GF-D8 (cell line): ENCODE measurements at places on chromosomes 2 and 18.

DNA sequence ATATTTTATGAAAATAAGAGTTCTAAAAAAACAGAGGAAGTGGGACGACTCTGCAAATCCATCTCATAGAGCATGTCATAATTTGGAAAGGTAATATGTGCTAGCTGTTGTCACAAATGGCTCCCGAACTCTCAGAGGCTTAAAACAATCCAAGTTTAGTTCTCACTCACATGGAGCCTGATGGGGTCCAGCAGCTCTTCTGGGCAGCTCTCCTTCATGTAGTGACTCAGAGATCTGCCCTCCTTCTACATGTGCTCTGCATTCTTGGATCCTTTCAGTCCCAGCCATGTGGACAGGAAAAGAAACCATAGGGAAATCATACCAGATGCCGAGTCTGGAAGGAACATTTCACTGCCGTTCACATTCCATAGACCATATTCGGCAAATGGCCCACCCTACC, 180.1 kb upstream of the APCDD1 start:
- no peak for DNase-seq

DNA sequence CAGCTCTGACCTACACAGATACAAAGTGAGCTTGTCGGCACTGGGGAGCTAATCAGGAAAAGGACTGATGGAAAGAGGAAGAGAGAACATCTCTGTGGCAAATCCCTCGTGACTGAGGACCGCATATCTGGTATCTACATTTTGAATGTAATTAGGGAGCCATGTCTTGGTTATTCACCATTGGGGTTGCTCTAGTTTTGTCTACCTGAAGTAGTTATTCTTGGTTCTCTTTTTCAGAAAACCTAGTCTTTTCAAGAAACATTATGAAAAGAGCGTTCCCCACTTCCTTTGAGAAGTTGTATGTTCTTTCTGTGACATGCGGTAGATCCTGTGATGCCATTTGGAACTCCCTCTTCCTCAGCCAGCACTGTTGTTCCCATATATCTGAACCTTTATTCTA, 104.4 kb downstream of the DOCK10 start:
- no peak for DNase-seq

GRCh38 chr2:120036145-120036544, 23.3 kb downstream of the EPB41L5 start:
- no peak for DNase-seq

DNA sequence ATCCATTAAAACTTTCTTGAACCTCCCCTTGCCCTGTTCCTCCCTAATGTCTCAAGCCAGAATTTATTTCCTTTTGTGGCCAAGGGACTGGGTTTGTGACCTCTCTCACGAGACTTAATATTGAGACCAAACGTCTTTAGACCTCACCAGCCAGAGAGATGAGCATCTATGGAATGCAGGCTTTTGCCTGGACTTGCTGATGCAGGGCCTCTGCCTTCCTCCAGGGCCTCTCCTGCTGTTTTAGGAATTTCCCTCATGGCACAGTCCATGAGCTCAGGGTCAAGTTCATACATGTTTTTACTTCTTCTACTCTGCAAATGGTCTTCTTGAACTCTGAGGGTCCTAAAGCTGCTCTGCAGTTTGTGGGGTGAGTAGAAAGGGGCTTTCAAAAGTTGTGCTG, 22.3 kb downstream of the IL1B start:
- DNase-seq, result no peak

- DNase-seq, result no peak
These were observed 10.4 kb downstream of the CHST10 start for GRCh38 chr2:100407073-100407472.

DNA sequence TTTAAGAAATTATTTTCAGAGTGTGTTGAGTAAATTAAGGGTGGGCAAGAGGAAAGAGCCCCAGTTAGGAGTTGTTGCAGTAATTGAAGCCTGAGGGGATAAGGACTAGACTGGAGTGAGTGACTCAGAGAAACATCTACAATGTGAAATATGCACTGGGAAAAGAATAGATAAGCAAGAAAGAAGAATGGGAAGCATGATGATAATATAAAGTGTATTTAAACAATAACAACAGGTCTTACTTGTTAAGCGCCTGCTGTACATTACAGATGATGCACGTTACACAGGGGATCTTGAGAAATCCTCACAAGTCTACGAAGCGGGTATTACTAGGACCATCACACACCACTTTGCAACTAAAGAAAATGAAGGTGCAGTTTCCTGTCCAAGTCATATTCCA, 73.6 kb upstream of the STK17B start:
- DNase-seq, result no peak

DNA sequence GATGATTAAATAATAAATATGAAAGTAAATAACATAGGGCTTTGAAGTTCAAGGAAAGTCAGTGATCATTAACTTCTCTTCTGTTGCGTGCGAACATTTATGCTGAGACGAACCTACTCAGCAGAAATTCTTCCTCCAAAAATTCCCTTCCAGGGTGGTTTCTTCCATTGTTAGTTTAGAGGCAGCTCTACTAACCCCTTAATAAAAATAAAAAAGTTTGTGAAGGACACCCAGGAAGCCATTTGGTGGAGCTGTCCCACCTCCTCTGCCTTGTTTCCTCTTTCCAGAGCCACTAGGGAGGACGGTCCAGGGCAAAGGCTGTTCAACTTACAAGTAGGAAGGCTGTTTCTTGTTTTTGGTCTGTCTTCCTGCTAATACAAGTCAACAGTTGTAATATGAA, 2.1 kb upstream of the SMAD2 start:
- DNase-seq, result peak; percentile 91

DNA sequence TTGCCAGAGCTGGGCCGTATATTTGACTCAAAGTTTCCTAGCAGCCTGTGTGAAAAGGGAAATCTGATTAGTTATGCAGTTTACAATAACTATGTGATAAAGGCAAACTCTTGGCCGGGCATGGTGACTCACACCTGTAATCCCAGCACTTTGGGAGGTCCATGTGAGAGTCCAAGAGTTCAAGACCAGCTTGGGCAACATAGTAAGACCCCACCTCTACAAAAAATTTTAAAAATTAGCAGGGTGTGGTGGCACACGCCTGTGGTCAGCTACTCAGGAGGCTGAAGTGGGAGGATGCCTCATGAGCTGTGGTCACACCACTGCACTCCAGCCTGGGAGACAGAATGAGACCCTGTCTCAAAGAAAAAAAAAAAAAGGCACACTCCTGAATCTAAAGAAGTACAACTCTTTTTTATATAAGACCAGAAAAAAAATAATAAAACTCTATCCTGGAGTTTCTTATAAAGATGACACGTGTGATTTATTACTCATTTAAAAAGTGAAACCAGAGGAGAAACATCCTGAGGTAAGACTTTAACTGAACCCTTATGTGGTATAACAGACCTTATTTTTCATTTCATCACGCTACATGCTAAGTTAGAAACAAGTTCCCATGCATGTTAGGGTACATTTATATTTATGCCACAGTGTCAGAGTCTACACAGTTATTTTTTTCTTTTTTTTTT, 32.6 kb upstream of the KCMF1 start:
- DNase-seq, result no peak

- DNase-seq, result no peak
These were observed 117.3 kb upstream of the SEC11C start for GRCh38 chr18:59022167-59022945.
